ENCODE measurements at places on chromosomes 6 and 20. TPM values are rescaled to one million over a fixed set of nuclear protein-coding genes. Genes with fewer than 3 reads are reported as not detected.
A peak's percentile ranks its signal among the peaks of the same experiment; 100 is the strongest.

- no peak overlapping the region for H3K4me3 ChIP-seq
- no peaks in the 10 kb centered on the region for H3K36me3 ChIP-seq
- no peaks in the 10 kb centered on the region for H3K4me1 ChIP-seq
- DNase-seq, result no peak
Observed at GRCh38 chr6:138292482-138292881, 74.2 kb upstream of the PBOV1 start.

GRCh38 chr6:84920021-84920420 is 155.6 kb upstream of the TBX18 start:
- no peak overlapping the region for H3K4me3 ChIP-seq
- DNase-seq, result no peak
- H3K27ac ChIP-seq, result no peak overlapping the region

DNA sequence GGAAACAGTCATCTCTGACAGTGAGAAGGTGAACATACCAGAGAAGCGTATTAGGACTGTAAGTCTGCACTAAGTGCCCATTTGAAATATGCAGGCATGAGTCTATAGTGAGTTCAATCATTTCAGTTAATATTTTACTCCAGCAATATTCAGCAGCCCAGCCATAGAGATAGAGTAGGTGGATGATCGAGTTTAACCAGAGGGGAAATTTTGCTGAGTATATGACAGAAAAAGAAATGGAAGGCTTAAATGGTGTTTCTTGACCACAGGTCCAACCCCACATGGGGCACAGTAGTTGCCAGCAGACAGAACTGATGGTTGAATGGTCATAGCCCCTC is 39.8 kb downstream of the KIF6 start:
- H3K27me3 ChIP-seq, result no peaks in the 10 kb centered on the region
- no peaks in the 10 kb centered on the region for H3K4me1 ChIP-seq
- no peak overlapping the region for H3K27ac ChIP-seq
- no peaks in the 10 kb centered on the region for H3K36me3 ChIP-seq
- H3K4me3 ChIP-seq, result no peak overlapping the region

DNA sequence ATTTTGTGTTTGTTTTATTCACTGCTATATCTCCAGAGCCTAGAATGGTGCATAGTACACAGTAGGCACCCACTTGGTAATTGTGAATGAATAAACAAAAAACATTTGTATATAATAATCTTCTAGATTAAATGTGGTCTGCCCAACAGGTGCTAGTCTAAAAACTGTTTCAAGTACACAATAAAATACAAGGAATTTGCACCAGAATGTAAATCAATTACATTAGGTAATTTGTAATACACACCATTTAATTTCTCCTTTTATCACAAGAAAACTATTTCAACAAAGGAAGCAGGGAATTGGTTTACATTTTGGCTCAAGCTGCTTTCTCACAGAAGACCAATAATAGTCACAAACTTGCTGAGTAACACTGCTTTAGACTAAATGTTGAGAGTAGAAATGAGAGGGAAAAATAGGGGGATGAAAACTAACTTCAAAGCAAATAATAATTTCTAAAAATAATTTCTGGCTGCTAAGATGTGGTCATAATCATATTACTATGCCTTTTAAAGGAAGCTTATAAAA is 22.1 kb downstream of the RUNX2 start:
- H3K4me3 ChIP-seq, result no peak overlapping the region
- DNase-seq, result no peak
- no peaks in the 10 kb centered on the region for H3K4me1 ChIP-seq
- no peaks in the 10 kb centered on the region for H3K27me3 ChIP-seq
- no peak overlapping the region for H3K27ac ChIP-seq
- no peaks in the 10 kb centered on the region for H3K36me3 ChIP-seq

GRCh38 chr6:38976051-38976450 is 72.5 kb upstream of the GLP1R start:
- no peak for DNase-seq
- H3K27me3 ChIP-seq, result no peaks in the 10 kb centered on the region
- H3K4me3 ChIP-seq, result no peak overlapping the region
- H3K4me1 ChIP-seq, result no peaks in the 10 kb centered on the region
- H3K27ac ChIP-seq, result no peak overlapping the region

DNA sequence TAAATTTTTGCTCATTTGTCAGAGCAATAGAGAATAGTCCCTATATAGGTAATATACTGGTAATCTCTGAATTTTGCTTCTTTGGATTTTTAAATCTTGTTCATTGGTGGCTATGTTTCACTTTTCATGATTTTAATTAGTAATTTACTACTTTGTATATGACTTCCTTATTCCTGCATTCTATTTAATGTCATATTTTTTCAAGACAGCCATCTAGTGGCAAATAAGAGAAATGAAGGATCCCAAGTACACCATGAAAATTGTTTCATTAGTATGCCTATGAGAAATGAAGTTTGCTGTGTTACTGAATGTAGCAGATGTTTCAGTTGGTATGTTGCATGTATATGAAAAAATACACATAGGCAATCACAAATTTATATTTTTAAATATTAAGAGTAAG is 82.4 kb downstream of the ZNF292 start:
- H3K27ac ChIP-seq, result no peak overlapping the region
- no peak for DNase-seq
- H3K4me1 ChIP-seq, result peaks cover 1% of the 10 kb centered on the region
- no peak overlapping the region for H3K4me3 ChIP-seq

- H3K4me1 ChIP-seq, result peaks cover 1% of the 10 kb centered on the region
- H3K27me3 ChIP-seq, result no peaks in the 10 kb centered on the region
- no peak overlapping the region for H3K4me3 ChIP-seq
Observed at GRCh38 chr6:74927299-74927698, 278.6 kb downstream of the COL12A1 start.

- H3K4me3 ChIP-seq, result no peak overlapping the region
- no peaks in the 10 kb centered on the region for H3K27me3 ChIP-seq
- no peak overlapping the region for H3K27ac ChIP-seq
- no peaks in the 10 kb centered on the region for H3K4me1 ChIP-seq
- H3K36me3 ChIP-seq, result no peaks in the 10 kb centered on the region
- DNase-seq, result no peak
Observed at GRCh38 chr6:140276133-140276532, 901.7 kb upstream of the CITED2 start.

DNA sequence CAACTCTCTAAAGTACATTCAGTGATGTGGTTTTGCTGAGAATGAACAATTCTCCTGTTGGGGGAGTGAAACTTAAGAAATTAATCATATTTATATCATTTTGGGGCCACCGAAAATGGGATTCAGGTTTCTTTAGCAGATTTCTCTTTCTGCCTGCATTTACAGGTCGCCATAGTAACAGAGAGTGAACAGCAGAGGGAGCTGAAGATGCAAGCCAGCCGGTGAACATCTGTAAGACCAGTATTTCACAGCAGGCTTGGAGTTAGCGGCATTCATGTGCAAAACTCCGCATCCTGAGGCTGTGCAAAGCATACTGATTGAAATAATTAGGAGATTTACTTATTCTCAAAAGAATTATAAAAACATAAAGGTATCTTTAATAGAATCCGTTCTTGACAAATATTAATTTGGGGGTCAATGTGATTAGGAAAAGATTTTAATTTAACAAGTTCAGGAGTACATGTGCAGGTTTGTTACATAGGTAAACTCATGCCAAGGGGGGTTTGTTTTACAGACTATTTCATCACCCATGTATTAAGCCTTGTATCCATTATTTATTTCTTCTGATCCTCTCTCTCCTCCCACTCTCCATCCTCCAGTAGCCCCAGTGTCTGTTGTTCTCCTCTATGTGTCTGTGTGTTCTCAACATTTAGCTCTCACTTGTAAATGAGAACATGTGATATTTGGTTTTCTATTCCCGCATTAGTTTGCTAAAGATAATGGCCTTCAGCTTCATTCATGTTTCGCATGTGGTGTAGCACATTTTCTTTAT is 17.8 kb upstream of the HSF2 start:
- no peak overlapping the region for H3K4me3 ChIP-seq
- peak; percentile 27 for DNase-seq
- H3K27ac ChIP-seq, result no peak overlapping the region
- no peaks in the 10 kb centered on the region for H3K27me3 ChIP-seq
- no peaks in the 10 kb centered on the region for H3K36me3 ChIP-seq

- no peaks in the 10 kb centered on the region for H3K4me1 ChIP-seq
- no peaks in the 10 kb centered on the region for H3K27me3 ChIP-seq
- H3K36me3 ChIP-seq, result no peaks in the 10 kb centered on the region
- DNase-seq, result peak; percentile 19
Observed at GRCh38 chr20:61932199-61932592, 133.5 kb downstream of the TAF4 start.

DNA sequence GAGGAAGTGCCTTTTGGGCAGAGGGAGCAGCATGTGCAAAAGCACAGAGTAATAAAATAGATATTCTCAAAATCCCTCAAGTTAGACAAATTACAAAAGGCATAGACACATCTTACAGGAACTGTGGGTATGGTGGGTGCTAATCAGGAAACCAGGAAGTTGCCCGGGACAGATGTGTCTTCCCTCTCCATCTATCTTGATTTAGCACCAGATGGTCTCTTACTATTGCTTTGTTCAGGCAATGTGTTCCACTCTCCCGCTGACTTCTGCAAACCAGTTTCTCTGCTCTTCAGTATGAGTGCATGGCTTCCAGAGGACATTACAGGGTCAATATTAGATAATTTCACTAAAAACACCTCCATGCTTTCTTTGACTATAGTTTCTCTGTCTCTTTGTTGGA is 13.2 kb downstream of the CITED2 start:
- no peak for DNase-seq
- no peak overlapping the region for H3K27ac ChIP-seq
- H3K36me3 ChIP-seq, result no peaks in the 10 kb centered on the region
- no peak overlapping the region for H3K4me3 ChIP-seq
- no peaks in the 10 kb centered on the region for H3K4me1 ChIP-seq

GRCh38 chr6:13285705-13286104 is 42.6 kb downstream of the TBC1D7 start:
- no peaks in the 10 kb centered on the region for H3K36me3 ChIP-seq
- no peaks in the 10 kb centered on the region for H3K27me3 ChIP-seq
- H3K4me1 ChIP-seq, result no peaks in the 10 kb centered on the region
- no peak overlapping the region for H3K4me3 ChIP-seq

The SLC17A1 gene
- not detected for total RNA-seq

The KIAA1755 gene
- 29.7 TPM for total RNA-seq

The CYP39A1 gene
- 15.4 TPM for total RNA-seq

The CRYBG1 gene
- 4.5 TPM for total RNA-seq
